LoVo (cell line): ENCODE measurements at places on chromosomes 4 and X.

DNA sequence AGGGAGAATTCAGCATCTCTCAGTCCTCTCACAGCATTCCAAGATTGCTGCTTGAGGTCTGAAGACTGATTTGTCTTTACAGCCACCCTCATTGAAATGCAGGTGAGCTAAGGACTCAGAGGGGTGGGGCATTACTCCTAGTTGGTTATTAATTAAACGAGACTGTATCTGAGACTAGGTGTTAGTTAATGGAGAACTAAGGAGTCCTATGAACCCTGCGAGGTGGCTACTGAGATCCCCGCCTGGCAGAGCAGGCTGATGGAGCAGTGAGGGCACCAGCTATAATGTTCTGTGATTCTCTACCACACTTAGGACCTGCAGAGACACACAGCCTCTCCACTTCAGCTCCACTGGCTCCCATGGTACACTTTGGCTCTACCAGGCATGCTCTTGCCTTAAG is 215.3 kb downstream of the MID1IP1 start:
- DNase-seq, result peak; percentile 1

GRCh38 chrX:135536877-135537276 is 16.4 kb downstream of the INTS6L start:
- no peak for DNase-seq

DNA sequence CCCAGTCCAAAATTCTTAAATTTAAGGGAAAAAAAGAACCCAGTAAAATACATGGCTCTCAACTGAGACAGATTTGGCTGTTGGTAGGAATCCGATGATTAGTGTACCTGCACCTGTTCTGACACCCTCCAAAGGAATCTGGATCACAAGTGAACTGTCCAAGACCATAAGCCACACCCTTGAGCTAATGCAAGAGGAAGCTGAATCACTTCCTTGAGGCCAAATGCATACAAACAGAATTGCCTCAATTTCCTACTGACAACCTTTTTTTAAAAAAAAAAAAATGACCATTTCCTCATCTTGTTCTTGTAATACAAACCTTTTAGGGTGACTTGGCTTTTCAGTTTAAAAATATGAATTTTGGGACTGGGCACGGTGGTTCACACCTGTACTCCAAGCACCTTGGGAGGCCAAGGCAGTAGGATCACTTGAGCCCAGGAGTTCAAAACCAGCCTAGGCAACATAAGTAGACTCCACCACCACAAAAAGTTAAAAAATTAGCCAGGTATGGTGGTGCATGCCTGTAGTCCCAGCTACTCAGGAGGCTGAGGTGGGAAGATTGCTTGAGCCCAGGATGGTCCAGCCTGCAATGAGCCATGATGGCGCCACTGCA is 10.7 kb upstream of the FBXL5 start:
- peak; percentile 88 for DNase-seq

- DNase-seq, result no peak
These were observed 263.8 kb downstream of the PRDM5 start for GRCh38 chr4:120658772-120659171.

DNA sequence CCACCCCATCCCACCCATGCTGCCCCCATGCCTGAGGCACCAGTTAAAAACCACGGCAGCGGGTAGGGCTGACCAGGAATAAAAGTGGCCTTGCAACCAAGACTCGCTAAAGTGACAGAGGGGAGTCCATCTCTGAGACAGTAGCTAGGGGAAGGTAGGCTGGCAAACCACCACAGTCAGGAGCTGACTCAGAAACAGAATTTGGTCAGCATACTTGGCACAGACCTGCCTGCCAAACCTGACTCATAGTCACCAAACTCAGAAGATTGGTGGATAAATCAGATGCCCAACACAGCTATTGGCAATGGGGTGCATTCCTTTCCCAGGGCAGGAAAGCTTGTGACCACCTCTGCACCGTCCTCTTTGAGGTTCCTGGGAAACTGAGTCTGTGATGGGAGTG is 193.8 kb downstream of the BCOR start:
- DNase-seq, result peak; percentile 9
